ENCODE measurements at places on chromosomes 11 and 22. TPM values are rescaled to one million over a fixed set of nuclear protein-coding genes. Genes with fewer than 3 reads are reported as not detected.
A peak's percentile ranks its signal among the peaks of the same experiment; 100 is the strongest.

- DNase-seq, result no peak
Observed at GRCh38 chr11:93567401-93567895, 24.3 kb upstream of the SMCO4 start.

The DUSP8 gene
- 3.1 TPM for total RNA-seq

- DNase-seq, result no peak
Observed at GRCh38 chr11:65066805-65067291, 8.5 kb upstream of the NAALADL1 start.

The TMEM45B gene
- total RNA-seq, result not detected

The OR4A16 gene
- not detected for total RNA-seq

DNA sequence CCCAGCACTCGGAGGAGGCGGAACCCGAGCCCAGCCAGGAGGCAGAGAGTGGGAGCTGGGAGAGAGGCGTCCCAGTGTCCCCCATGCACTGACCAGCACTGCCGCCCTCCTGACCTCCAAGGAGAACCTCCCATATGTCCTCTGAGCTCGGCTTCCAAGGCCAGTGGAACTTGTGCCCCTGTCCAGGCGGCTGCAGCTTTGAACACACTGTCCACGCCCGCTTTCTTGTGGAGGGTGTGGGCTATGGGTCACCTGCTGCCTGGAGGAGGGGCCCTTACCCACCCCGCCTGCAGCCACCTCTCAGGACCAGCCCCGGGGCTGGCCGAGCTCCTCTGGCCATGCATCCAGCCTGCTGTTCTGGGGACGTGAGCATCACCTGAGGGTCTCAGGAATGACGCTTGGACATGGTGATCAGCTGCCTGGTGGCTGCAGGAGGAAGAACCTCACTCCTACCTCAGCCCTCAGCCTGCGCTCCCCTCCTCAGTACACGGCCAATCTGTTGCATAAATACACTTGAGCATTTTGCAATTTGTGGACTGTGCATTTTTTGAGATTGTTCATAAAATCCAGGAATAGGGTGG is 22.2 kb upstream of the MUC5B start:
- no peak for DNase-seq

- DNase-seq, result no peak
Observed at GRCh38 chr11:33674035-33674814, 26.4 kb downstream of the C11orf91 start.

The GANAB gene
- total RNA-seq, result 172 TPM

GRCh38 chr11:91922846-91923245 is 301.8 kb upstream of the FAT3 start:
- no peak for DNase-seq

GRCh38 chr11:61037441-61038093 is 64.7 kb upstream of the CD5 start:
- no peak for DNase-seq

GRCh38 chr22:45112136-45112879 is 51.4 kb upstream of the NUP50 start:
- no peak for DNase-seq

DNA sequence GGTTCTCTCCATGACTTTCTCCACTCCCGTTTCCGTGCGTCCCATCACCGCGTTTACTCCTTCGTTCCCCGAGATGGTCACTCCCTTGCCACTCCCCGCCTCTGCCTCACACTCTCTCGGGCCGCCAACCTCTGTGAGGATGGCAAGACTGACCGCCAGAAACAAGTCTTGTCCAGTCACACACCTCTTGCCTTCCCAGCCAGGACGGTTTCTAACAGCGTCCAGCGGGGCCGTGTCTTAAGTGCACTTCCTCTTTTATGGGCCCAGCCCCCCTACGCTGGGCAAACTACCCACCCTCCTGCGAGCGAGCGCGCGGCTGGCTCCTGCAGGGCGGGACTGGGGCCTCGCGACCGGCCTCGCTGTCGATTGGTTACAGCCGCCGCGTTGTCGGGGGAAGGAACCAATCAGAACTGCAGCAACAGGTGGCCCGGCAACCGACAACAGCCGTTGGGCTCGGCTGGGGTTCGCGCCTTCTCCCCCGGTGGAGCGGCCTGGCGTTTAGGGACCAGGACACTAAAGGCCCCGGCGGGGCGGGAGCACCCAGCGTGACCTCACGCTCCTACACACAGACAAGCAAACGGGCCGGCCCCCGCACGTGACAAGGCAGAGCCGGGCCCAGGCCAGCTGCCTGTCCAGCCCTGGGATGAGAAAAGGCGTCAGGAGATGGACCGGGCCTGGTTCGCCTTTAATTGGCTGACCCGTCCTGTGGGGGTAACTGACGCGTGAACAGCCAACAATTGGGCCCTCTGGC is 522 bp upstream of the UCP2 start:
- peak; percentile 78 for DNase-seq

The YPEL4 gene
- not detected for total RNA-seq

The TPST2 gene
- 5.8 TPM for total RNA-seq

DNA sequence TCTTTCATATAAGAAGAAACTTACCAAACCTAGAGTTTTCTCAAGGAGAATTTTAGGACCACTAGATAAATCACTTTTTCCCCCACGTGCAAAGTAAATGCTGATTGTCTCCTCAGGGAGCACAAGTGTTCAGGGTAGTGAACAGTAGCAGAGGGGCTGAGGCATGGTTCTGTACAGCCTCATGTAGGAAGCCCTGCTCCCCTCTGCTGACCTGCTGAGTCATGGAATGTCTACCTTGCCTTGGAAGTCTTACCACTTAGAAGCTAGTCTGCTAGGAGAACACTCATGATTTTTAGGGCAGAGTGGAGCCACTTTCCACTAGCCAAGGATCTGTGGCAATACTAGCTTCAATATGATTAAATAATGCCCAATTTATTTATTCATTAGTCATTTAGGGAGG is 2120.6 kb upstream of the RAG2 start:
- DNase-seq, result no peak

DNA sequence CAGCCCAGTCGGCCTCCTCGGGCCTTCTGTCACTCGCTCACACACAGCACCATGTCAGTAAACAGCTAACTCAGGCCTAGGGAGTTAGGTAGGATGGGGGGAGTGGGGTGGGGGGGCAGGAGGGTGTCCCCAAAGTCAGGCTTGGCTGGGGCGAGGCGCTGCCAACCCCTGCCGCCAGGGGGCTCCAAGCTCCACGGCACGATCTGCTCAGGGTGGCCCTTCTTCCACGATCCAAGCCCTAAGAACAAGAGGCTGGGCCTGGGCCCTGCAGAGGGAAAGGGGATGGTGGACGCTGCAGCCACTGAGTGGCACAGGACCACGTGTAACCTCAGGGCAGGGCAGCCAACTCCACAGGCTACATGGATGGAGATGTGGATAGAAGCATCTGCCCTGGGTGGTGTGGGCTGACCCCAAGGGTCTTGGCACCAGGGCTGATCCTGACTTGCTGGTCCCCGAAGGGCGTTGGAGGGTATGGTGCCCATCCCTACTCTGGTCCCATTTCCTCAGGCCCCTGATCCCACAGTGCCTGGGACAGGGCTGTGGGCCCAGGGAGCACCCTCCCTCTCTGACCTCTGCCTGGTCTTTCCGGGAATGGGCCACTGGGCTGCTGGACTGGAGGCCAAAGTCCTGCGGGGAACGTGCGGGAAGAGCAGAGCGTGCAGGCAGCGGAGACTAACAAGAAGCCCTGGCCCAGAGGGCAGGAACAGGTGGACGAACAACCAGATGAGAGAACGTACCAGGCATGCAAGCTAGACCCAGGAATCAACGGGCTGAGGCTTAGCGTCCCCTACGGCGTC is 29.1 kb upstream of the TXNRD2 start:
- DNase-seq, result peak; percentile 36

- no peak for DNase-seq
Observed at GRCh38 chr11:21604564-21604963, 588.3 kb upstream of the ANO5 start.

The CALCB gene
- total RNA-seq, result 0.26 TPM

The PARVA gene
- total RNA-seq, result 7.7 TPM

DNA sequence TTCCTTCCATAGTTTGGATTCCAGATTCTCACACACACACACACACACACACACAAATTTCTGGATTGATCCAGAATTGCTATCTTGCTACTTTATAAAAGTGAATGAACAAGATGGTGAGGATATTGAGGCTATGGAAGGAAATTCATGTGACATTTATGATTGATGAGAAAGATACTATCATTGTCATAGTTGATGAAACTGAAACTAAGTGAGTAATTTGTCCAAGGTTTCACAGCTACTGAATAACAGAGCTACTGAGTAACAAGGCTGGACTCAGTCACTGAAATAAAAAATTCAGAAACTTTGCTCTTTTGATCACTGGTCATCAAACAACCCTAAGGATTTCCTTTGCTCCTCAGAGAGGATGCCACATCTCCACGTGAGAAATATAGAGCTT is 16.2 kb downstream of the OR5D16 start:
- DNase-seq, result no peak

GRCh38 chr22:18077087-18077638 is 627 bp upstream of the PEX26 start:
- DNase-seq, result no peak

- no peak for DNase-seq
Observed at GRCh38 chr11:1171985-1172728, 14.4 kb downstream of the MUC5AC start.

GRCh38 chr11:1598816-1599215 is 722 bp upstream of the KRTAP5-2 start:
- DNase-seq, result no peak

Data from NCI-H460 (cell line).